ENCODE measurements at places on chromosomes 1 and 21.

- no peak for DNase-seq
Observed at GRCh38 chr21:32713726-32714125, 14.1 kb downstream of the SYNJ1 start.

DNA sequence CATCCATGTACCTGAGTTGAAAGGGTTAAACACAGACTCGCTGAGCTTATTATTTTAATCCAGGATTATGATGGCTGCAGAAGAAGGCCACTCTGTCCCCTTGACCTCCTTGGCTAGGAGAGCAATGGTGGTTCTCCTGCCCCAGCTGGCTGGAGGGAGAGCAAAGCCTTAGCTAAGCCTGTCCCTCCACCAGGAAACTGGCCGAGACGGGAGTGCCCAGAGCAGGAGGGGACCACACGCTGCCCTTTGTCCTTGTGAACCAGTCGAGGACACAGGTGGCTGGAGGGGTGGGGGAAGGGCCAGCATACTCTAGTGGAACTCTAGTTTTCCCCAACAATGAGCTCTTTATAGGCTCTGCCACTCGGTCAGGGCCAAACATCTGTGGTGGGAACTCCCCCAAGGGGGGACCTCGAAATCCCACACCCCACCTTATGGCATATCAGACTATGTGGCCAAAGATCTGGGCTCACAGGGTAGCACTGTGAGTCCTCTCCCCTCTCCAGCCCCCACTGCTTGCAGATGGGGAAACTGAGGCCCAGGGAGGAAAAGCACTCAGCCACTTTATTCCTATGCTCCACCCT is 12.9 kb downstream of the KIAA1614 start:
- DNase-seq: no peak

GRCh38 chr1:230201445-230201844 is 134.4 kb downstream of the GALNT2 start:
- no peak for DNase-seq

GRCh38 chr21:37263827-37264600 is 3.1 kb downstream of the VPS26C start:
- DNase-seq: no peak

GRCh38 chr1:220878191-220879075 is 810 bp upstream of the HLX start:
- DNase-seq: no peak

DNA sequence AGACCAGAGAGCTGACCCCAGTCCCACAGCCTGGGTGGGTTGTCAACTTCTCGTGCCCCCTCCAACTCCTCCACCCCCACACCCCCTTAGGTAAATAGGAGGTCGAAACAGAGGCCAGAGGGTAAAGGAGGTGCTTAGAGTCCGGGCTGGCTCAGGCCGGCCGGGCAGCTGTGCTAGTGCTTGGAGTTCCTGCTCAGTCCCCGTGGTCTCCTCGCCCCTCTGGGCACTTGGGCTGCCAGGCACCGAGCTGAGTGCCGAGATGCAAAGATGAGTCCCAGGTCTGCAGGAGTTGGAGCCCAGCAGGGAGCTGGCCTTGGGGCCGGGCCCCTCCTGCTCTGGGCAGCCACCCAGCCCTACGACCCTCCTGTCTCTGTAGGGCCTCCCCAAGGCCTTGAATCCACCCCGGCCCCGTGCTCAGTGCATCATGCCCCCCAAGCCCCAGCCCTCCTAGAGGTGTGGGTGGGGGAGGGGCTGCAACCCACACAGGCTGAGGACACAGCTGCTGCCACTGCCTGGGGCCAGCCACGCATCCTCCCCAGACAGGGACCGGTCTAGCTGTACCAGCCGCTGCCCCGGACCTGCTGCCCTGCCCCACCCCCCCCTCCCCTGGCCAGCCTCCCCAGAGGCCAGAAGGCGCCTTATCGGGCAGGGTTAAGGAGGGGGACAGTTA is 1.9 kb downstream of the SMIM1 start:
- DNase-seq: no peak

- DNase-seq: no peak
Observed at GRCh38 chr1:225655509-225656258, 2.8 kb upstream of the ENAH start.

DNA sequence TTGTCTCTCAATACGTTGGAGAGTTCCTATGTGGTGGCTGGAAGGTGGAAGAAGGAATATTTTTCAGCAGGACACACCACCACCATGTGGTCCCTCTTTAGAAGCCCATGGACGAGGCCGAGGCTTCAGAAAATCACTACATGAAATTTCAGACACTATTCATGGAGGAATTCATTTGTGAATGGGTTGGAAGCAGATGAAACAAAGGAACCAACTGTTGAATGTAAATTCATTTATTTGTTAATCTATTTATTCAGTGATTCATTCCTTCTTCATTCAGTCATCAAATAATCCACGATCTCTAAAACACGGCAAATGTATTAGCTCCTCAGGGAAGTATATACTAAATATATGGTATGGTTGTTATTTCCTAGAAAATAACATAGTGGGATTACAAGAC is 12.2 kb downstream of the SLC35F3 start:
- no peak for DNase-seq

Measured in CD8-positive, alpha-beta memory T cell (primary cell).